ENCODE measurements at places on chromosomes 4 and X.

DNA sequence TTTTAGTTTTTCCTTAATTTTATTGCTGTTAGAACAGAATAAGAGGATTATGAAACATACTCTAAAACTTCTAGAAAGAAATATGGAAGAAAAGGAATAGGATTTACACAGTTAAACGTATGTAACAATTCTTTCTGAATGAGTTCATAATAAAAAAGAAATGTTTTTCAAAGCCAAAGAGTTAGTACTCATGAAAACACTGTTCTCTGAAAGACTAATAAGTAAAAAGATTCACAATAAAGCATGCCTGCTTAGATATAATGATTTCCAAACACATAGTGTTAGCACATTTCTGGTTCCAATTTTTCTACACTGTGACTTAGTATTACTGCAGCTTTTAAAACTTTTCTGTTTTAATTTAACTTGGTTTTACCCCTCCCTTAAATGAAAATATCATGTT is 49.8 kb upstream of the PRSS48 start:
- no peak for DNase-seq

- DNase-seq: no peak
Observed at GRCh38 chrX:82734140-82734539, 774.0 kb upstream of the POU3F4 start.

- DNase-seq: no peak
Observed at GRCh38 chr4:183503497-183504063, 1.3 kb upstream of the ING2 start.

DNA sequence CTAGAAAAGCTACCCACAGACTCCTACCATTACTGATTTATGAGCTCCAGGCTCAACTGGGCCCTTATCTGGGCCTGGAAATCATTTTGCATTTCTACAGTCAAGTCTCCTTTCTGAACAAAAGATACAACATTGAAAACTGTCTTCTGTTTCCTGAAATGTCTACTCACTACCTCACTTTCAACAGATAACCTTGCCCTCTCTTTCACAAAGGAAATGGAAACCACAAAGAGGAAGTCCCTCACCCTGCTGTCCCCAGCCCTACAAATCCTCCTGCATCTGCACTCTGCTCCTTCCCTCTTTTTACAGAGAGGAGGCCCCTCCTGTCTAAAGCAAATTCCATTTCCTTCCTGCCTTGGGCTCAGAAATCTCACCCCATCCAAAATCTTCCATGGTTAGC is 24.8 kb upstream of the CYBB start:
- peak; percentile 47 for DNase-seq

All from germinal center (tissue), 1 donor.